CD4-positive, alpha-beta T cell treated with Interleukin-1 beta for 1 hour (primary cell): ENCODE measurements at places on chromosomes 13 and 19.

DNA sequence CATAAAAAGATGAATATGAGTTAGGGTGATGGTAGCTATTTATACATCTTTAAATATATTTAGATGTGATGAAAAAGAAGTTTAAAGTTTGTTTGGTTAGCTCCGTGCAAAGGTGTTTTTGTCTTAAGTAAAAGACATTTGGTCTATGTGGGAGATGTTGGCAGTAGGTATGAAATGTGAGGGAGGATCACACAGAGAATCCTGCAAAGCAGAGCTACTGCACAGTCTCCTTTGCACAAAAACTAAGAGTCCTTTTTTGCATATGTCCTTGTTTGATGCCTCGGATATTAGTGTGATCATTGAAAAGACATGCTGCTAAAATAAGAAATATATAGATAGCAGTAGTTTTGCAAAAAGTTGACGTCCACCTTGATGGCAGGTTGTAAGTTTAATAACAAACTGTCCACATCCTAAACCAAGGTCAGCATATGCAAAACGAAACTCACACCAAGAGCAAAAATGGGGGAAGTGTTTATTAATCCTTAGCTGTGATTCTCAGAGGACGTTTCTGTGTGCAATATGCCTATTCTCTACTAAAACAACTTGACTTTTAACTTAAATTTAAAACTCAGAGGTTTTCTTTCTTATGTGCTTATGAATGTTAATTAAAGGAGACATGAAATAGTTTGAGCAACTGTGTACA, 870.1 kb downstream of the PCDH9 start:
- DNase-seq, result no peak

DNA sequence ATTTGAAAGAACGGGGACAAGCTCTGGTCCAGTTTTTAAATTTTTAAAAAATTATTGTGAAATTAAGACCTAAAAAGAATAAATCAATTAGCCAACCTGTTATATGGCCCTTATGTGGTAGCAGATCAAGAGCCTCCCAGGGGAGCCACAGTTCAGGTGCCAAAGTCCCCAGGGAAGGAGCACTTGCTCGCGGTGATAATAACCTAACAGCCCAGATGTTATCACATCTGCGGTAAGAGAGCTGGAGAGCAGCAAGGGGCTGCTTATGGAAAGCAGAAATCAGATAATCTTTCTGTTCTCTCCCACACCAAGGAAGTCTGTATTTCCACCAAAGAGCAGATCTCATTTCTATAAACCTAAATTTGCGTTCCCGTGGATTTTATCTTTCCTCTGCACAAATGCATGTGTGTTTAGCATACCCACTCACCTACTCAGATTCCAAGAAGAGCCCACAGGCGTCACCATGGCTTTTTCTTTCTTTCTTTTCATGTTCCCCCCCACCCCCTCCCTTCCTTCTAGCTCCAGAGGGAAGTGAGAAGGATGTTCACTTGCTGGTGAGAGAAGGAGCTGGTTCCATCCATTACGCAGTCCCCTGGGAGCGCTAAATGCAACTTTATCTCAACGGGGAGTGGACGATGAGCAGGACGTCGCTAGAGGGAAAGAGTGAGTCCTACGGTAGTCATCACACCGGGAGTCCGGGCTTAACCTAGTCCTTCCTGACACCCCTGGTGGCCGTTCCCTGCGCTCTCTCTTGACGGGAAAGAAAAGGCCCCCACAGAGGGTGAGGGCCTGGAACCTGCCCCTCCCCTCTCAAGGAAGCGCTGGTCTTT, 1.6 kb upstream of the POU4F1 start:
- DNase-seq, result no peak

- no peak for DNase-seq
These were observed 4.8 kb downstream of the USPL1 start for GRCh38 chr13:30622551-30622950.

GRCh38 chr19:55479045-55479444, 2.6 kb downstream of the ZNF628 start:
- DNase-seq, result no peak

- peak; percentile 94 for DNase-seq
These were observed 2.5 kb downstream of the PRR12 start for GRCh38 chr19:49593233-49594113.

DNA sequence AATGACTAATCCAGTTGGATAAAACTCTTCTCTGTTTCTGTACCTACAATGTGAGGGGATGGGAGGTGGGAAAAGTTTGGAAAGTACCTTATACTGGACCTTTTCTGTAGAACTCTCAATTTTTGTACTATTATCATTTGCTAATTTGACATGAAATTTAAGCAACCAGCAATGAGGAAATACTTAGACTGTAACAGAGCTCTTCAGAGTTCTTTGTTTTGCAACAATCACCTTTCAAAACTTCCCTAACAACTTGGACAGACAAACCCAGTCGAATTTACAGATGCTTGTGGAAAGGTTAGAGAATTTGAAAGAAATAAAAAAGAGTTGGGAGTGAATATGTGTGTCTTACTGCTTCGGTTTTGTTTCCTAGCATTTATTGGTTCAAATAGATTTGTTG, 16.8 kb downstream of the KBTBD7 start:
- DNase-seq, result no peak

DNA sequence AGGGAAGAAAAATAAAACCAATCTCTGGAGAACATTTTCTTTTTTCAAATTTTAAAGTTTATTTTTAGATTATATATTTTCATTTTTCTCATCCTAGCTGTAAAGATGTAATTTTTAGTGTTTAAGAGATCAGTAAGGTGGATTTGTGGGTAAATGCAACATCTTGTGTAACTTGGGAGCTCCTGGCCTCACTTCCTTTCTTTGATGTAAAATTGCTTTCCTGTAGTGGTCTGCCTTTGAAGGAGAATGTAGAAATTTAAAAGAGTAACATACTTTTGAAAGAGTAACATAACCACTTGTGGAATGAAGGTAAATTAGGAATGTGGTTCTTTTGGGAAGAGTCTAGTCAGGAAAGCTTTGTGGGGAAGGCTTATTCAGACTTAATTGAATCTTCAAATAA, 95.7 kb upstream of the AKAP11 start:
- no peak for DNase-seq

DNA sequence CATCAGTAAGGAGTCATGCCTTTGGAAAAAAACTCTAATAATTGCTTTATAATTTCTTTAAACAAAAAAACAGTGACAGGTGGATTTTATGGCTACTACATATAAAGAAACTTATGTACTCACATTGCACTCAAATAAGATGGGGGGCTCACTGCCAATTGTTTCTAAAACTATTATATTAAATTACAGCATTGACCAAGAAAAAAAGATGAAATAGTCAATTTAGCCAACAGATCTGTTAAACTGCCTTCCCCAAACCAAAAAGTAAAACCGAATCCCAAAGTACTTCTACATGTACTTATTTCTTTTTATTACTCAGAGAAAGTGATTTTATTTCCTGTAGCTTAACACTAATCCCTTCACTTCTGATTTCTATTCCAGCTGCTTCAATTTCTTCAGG, 716.8 kb upstream of the SLITRK5 start:
- no peak for DNase-seq

DNA sequence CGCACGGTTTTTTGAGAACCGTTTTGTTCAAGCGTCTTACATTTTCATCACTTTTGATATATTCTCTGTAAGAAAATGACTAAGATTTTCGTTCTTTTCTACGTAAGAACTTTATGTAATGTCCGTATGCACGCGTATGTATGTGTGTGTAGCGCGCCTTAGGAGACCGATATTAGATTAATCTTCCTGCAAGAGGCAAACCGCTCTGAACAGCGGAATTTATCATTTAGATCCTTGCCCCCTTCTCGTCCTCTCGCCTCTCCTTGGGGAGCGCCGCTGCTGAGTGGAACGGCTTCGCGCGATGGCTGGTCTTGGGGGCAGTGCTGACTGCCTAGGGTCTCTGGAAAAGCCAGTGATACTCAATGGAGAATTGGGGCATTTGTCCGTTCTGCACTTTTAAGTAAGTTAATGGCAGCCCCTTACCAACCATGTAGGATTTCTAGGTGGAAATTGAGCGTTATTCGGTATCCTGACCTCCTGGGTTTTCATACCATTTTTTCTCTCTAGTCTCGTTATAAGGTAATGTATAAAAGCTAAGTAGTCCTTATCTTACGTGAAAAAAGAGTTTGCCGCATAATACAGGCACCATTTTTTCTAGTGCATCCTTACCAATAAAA, 4.7 kb downstream of the MAB21L1 start:
- DNase-seq, result no peak

GRCh38 chr19:51166846-51167490, 24.9 kb downstream of the SIGLEC7 start:
- DNase-seq, result peak; percentile 39

DNA sequence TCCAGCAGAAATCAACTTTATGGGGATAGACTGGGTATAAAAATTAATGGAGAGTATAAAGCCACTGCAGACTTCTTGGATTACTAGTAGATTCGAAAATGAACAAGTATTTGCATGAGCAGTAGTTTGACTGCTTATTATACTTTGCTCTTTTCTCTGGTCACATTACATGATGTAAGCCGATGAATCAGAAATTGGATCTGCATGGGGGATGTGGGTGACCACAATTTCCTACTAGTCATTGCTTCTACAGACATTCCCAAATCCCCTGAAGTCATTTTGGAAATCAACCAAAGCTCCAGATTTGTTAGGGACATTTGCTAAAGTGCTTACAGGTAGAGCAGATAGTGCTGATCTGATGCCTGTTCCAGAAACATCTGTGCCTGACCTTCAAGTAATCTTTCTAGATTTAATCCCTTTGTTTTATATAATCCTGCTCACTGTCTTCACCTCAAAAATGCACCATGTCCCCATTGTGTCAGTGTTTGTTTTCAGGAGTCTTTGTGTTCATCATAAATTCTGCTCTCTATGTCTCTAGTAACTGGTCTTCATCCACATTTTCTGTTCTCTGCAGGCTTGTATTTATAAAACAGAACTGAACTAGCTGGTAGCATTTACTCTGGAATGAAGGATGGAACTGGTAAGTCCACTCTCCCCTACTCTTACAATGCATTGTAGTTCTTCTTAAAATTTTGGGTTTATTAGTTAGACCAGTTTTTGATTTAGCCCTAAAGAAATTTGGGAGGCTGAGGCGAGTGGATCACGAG, 201.5 kb upstream of the CSNK1A1L start:
- no peak for DNase-seq

- peak; percentile 87 for DNase-seq
These were observed 11.6 kb upstream of the NFIX start for GRCh38 chr19:12983542-12984142.

DNA sequence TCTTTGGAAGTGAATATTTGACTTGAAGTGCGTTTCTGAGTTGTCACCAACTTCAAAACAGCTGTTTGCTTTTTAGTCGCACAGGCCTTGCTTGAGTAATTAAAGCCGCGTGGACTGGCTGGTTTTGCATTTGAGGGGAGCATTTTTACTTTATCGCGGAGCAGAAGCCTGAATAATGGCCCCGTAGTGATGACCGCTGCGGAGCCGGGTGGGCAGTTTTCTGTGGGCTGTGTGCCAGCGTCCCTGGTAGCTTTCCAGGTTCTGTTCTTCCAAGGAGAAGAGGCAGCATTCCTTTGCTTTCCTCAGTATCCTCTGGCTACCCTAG, 1.1 kb downstream of the NAA16 start:
- DNase-seq, result no peak

GRCh38 chr19:16112778-16113177, 1.1 kb downstream of the RAB8A start:
- no peak for DNase-seq

GRCh38 chr19:30169196-30169900, 202.8 kb upstream of the ZNF536 start:
- no peak for DNase-seq

DNA sequence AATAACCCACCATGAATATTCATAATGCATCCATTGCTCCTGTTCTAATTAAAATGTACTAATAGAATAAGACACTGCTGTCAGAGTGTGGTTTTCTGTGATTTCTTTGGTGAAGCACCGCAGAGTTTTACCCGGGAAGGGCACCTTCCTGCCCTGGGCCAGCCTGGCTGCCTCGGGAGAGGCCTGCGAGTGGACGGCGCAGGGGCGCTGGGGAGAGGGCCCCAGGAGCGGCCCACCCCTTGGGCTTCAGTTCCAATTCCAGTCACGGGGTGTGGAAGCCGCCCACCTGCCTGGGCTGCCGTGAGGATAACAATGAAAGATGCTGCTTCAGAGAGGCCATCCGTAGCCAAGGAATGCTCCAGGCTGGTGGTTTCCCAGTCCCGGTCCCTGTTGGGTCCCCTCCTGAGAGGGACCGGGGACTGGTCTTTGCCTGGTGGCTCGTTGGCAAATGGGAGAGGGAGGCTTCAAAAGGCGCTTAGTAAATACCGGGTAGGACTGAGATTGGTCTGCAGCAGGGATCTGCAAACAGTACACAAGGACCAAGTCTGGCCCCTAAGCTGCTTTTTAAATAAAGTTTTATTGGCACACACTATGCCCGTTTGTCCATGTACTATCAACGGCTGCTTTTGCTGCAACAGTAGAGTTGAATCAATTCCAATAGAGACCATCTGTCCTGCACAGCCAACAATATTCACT, 18.0 kb downstream of the TCF3 start:
- DNase-seq, result no peak

- no peak for DNase-seq
These were observed 428.8 kb downstream of the DCT start for GRCh38 chr13:94050686-94051085.

GRCh38 chr19:3605361-3605760, 1.3 kb downstream of the TBXA2R start:
- no peak for DNase-seq

DNA sequence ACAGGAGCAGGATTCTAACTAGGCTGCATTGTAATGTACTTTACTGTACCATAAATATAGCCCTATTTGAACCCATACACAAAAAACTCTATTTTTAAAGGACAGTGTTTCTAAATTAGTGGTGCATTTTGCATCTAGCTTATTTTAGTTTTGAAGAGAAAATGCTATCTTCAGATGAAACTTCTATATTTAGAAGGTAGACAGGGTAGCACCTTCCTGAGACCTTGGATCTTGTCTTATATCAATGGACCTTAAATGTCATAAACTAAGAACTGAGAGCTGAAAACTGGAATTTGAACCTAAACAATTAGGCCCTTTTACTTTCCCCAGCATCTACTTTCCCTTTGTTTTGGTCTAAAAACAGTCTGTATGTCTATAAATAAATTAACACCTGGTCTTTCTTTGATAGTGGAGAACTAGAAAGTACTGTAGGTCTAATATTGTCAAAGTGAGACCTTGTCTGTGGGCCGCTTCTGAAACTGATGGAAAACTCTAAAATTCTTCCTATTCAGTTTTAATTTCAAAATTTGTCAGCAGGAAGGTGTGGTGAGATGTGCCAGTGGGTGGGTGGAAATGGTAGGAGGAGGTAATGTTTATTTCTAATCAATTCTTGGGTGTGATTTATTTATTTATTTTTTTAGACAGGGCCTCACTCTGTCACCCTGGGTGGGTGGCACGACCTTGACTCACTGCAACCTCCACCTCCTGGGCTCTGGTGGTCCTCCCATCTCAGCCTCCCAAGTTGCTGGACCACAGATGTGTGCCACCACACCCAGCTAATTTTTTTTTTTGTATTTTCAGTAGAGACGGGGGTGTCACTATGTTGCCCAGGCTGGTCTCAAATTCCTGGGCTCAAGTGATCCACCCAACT, 10.1 kb downstream of the COG3 start:
- DNase-seq, result no peak

DNA sequence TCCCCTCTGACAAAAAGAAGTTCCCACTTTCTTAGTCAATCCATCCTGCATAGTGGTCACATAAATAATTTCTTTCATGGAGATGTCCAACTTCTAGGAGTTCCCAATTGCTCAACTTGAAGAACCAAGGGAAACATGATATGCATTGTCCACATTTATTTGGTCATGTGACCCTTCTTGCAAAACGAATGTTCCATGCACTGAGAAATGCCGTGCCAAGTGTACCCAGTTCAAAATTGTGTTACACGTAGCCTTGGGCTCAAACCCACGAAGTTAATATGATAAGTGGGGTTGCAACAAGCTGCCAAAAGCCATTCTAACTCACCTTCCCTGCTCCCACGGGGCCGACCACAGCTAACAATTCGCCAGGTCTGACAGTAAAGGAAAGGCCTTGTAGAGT, 113.1 kb downstream of the ABCC4 start:
- no peak for DNase-seq
